CD8-positive, alpha-beta memory T cell (primary cell): ENCODE measurements at places on chromosomes 5 and 9. TPM values are rescaled to one million over a fixed set of nuclear protein-coding genes. Genes with fewer than 3 reads are reported as not detected.
A peak's percentile ranks its signal among the peaks of the same experiment; 100 is the strongest.

DNA sequence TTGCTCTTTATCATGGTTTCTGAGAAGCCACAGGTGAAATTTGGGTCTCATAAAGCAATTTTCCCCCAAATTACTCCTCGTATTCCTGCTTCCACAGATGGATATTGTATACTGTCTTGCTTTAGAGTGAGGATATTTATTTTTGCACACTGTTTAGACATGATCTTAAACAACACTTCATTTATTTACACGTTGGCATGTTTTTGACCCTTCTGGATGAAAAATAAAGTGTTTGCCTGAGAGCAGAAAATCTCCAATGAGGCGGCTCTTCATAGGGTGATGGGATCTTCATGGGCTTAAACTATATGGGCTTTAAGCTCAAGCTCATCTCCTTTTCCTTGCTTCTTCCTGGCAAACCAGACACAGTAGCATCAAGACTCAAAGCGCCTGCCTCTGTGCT is 148.4 kb downstream of the MACROH2A1 start:
- no peaks in the 10 kb centered on the region for H3K36me3 ChIP-seq
- H3K27ac ChIP-seq = no peak overlapping the region
- H3K4me1 ChIP-seq = no peaks in the 10 kb centered on the region
- no peaks in the 10 kb centered on the region for H3K27me3 ChIP-seq
- H3K4me3 ChIP-seq = no peak overlapping the region

DNA sequence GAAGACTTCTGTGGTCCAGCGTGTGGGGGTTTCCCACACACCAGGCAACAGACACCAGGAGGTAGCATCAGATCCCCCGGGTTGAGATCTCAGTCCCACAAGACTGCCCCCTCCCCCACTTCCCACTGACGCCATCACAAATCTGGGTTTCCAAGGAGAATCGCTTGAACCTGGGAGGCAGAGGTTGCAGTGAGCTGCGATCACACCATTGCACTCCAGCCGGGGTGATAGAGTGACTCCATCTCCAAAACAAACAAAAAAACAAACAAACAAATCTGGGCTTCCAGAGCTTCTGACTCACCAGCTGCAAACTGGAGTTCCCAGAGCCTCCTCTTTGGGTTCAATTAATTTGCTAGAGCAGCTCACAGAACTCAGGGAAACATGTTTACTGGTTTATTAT is 4.7 kb upstream of the GBGT1 start:
- DNase-seq = no peak
- H3K27ac ChIP-seq = no peak overlapping the region
- no peak overlapping the region for H3K4me3 ChIP-seq
- no peaks in the 10 kb centered on the region for H3K36me3 ChIP-seq
- H3K27me3 ChIP-seq = no peaks in the 10 kb centered on the region

DNA sequence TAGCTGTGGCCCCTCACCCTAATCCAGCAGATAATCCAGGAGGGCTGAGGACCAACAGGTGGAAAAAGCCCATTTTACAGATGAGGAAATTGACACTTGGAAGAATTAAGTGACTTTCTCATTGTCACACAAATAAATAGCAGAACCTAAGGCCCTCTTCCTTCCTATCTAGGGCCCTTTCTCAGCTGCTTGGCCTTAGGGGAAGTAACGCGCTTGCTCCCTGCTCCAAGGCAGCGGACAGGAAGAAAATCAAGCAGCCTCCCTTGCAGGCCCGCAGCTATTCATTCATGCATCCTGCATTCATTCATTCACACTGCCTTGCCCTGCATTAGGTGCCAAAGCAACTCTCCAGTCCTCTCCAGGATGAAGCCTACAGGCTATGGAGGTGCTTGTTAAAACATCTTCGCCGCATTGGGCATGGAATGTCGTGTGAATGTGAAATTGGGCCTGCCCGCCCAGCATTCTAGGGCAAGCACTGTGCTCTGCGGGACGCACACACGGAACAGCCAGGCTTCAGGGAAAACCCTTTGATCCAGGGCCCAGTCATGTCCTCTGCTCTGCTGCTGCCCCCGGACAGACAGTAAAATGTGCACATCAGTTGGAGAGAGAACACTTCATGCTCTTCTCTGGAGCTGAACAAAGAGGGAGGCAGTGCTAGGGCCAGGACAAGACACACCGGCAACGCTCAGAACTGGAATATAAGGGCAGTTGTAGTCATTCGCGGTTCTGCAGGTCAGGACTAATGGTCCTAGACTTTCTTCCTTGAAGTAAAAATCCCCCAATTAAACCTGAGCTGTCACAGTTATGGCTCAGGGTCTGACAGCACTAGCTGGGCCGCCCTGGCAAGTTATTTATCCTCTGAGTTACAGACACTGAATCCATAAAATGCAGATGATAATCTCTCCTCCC is 166.0 kb downstream of the COL23A1 start:
- H3K36me3 ChIP-seq = no peaks in the 10 kb centered on the region
- H3K4me3 ChIP-seq = no peak overlapping the region
- no peak overlapping the region for H3K27ac ChIP-seq
- H3K4me1 ChIP-seq = no peaks in the 10 kb centered on the region

GRCh38 chr9:129309906-129310305 is 131.8 kb upstream of the IER5L start:
- no peaks in the 10 kb centered on the region for H3K36me3 ChIP-seq
- no peak overlapping the region for H3K27ac ChIP-seq
- H3K27me3 ChIP-seq = no peaks in the 10 kb centered on the region

GRCh38 chr9:136050701-136051452 is 44.2 kb downstream of the NACC2 start:
- peaks cover 8% of the 10 kb centered on the region for H3K4me1 ChIP-seq
- H3K27me3 ChIP-seq = no peaks in the 10 kb centered on the region
- DNase-seq = no peak
- no peaks in the 10 kb centered on the region for H3K36me3 ChIP-seq

DNA sequence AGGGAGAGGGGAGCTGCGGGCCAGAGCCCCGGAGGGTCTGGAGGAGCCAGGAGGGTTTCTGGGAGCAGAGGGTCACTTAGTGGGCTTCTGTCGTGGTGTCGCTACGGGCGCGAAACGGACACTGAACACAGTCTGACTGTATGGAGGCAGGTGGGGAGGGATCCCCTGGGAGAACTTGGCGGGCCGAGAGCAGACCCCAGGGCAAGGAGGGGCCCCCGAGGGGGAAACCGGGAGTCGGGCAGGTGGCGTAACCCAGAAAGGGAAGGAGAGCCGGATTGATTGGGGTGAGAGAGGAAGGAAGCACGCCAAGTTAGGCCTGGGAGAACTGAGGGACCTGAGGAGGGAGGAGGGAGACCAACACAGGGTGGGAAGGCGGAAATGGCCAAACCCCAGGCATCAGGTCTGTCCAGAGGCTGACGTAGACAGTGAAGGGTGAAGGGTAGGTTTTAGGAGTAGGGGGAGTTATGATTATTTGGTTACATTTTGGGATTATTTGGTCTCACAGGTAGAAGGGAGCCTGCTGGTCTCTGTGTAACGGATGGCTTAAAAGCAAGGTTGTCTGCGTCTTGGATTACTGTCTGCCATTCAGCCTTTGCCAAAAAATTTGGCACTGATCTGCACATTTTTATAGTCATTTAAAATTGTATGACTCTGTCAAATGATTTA is 3.3 kb upstream of the MSMP start:
- peak overlapping the region; percentile 76 for H3K27ac ChIP-seq
- DNase-seq = no peak
- peak overlapping the region; percentile 92 for H3K4me3 ChIP-seq
- peaks cover 25% of the 10 kb centered on the region for H3K4me1 ChIP-seq
- H3K36me3 ChIP-seq = peaks cover 17% of the 10 kb centered on the region
- no peaks in the 10 kb centered on the region for H3K27me3 ChIP-seq

- peak overlapping the region; percentile 15 for H3K4me3 ChIP-seq
- peaks cover 27% of the 10 kb centered on the region for H3K4me1 ChIP-seq
- H3K27me3 ChIP-seq = no peaks in the 10 kb centered on the region
These were observed 15.3 kb downstream of the MYMK start for GRCh38 chr9:133509179-133510083.

GRCh38 chr9:121865060-121865459 is 213.6 kb downstream of the DAB2IP start:
- no peak for DNase-seq
- H3K36me3 ChIP-seq = no peaks in the 10 kb centered on the region
- H3K27me3 ChIP-seq = no peaks in the 10 kb centered on the region
- no peak overlapping the region for H3K27ac ChIP-seq
- no peak overlapping the region for H3K4me3 ChIP-seq

DNA sequence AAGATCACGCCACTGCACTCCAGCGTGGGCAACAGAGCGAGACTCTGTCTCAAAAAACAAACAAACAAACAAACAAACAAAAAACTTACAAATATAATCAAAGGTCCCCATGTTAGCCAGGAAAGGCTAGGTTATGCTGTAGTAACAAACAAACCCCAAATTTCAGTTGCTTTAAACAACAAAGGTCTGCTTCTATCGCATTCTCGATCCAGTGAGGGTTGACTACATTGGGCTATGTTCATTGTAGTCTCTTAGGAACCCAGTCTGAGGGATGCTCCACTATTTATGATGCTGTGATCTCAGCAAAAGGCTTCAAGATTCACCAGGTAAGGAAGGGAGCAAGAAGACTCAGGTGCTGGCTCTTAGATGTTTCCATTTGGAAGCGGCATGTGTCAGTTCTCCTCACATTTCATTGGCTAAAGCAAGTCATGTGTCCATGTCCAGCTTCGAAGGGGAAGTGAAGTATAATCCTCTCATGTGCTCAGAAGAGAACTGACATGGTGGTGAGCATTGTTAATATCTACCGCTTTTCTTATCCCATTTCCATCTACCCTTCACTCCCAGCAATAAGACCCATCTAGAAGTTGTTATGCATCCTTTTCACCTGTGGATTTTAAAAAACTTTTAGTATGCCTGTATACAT is 26.5 kb upstream of the NEK6 start:
- no peaks in the 10 kb centered on the region for H3K4me1 ChIP-seq
- no peak overlapping the region for H3K27ac ChIP-seq
- no peak for DNase-seq
- no peak overlapping the region for H3K4me3 ChIP-seq

DNA sequence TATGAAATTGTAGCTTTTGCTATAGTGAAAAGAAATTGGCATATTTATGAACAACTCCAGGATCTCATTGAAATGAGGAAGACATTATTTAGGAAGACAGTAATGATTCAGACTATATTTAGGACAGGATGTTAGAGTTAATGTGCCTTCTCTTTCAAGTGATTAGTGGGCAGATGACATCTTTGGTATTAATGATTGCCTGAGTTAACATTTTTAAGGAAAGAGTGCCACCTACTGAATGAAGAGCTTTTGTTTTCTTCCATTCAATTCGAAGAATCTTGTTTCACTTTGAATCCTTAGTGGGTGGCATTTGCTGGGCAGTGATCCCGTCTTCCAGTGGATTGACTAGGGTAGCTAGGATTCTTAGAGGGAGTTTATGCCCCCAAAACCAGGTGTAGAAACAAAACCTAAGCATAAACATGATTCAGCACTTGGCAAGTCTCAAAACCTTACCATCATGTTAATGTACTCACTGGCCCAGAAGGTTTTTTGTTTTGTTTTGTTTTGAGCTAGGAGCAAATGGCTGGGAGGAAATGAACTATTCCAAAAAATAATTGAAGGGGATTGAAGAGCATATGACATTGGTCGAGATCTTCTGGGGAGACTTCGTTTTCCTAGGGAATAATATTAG is 23.2 kb downstream of the MAP3K1 start:
- no peak overlapping the region for H3K4me3 ChIP-seq
- peaks cover 76% of the 10 kb centered on the region for H3K4me1 ChIP-seq
- DNase-seq = no peak
- no peaks in the 10 kb centered on the region for H3K36me3 ChIP-seq
- no peak overlapping the region for H3K27ac ChIP-seq
- H3K27me3 ChIP-seq = no peaks in the 10 kb centered on the region

Gene GAS1
- total RNA-seq = 0.55 TPM

Gene IQGAP2
- total RNA-seq = 51.4 TPM

Gene PCA3
- not detected for total RNA-seq

Gene SLC36A1
- 6.8 TPM for total RNA-seq

Gene TTC23L
- total RNA-seq = 0.63 TPM

Gene CCL27
- 0.39 TPM for total RNA-seq
